CD14-positive monocyte (primary cell): ENCODE measurements at places on chromosomes 12 and 14.

DNA sequence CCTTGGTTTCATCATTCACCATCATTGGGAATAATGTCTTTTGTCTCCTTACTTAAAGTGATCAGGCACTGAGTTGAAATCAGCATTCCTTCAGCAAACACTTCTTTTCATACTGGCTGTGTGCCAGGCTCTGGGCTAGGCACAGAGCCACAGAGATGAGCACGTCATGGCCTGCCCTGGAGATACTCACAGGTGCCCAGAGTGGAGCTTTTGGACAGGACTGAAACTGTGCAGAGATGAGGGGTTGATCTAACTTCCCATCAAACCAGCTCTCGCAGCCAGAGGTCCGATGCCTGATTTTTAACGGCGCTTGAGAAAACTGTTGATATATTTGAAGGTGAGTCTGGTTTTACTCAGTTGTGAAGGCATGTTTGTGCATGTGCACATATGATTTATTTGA lies 43.1 kb downstream of the CACNA1C start:
- H3K4me1 ChIP-seq: peaks cover 10% of the 10 kb centered on the region
- H3K4me3 ChIP-seq: no peak overlapping the region
- no peaks in the 10 kb centered on the region for H3K36me3 ChIP-seq
- H3K27ac ChIP-seq: no peak overlapping the region
- DNase-seq: no peak

DNA sequence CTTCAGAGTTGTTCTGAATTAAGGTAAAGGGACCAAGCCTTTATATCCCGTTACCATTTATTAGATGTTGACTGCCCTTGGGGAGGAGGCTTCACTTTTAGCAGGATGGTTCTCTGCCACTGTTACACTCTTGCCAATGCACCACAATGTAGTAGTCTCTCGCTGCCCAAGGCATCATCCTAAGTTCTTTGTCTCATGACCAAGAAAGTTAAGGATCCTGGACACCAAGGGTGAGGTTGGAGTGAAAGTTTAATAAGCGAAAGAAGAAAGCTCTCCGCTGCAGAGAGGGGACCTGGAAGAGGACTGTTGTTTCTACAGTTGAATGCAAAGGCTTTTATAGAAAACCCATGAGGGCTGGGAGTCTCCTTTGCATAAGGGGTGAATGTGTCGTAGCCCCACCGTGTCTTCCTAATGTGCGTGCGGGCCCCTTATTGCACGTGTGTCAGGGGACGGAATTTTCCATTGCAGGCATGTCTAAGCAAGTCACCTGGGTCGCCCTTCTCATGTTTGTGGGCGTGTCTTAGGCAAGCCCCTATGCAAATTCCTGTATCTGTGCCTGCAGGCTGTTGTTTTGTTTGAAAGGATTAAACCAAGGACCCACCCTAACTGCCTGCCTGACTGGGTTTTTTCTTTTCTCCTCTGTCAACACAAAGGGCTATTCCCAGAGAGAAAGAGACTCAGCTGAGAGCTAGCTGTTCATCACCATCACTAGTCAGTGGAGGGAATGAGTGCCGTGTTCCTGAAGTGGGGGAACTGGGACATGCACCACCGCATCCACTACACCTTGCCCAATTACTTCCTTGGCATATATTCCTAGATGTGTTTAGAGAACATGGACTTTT lies 17.6 kb upstream of the RNASE1 start:
- H3K4me3 ChIP-seq: no peak overlapping the region
- H3K36me3 ChIP-seq: no peaks in the 10 kb centered on the region
- DNase-seq: no peak
- H3K27me3 ChIP-seq: no peaks in the 10 kb centered on the region

DNA sequence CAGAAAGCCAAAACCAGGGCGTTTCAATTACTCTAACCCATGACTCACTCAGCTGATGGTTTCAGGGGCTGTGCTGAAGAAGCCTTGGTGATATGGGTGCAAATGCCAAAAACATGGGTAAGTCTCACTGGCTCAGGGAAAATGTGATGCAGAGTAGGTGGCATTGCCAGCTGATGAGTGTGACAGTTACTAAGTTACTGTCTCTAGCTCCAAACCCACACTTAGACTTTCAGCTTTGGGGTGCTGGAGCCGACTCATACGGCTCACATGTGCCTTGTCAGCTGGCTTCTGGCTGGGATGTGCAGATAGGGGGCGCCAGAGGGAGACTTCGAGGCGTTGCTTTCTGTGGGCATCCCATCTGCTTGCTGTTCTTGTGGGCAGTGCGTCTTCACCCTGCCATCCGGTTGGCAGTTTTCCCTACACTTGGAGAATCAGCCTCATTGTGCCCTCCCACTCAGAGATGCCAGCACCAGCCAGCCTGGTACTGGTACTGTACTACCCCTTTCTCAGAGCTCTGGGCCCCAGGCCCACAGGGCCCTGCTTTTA lies 11.1 kb upstream of the KRT7 start:
- no peaks in the 10 kb centered on the region for H3K36me3 ChIP-seq
- peaks cover 5% of the 10 kb centered on the region for H3K27me3 ChIP-seq

- H3K4me1 ChIP-seq: no peaks in the 10 kb centered on the region
- H3K27me3 ChIP-seq: peaks cover 40% of the 10 kb centered on the region
- no peaks in the 10 kb centered on the region for H3K36me3 ChIP-seq
- H3K27ac ChIP-seq: no peak overlapping the region
- H3K4me3 ChIP-seq: no peak overlapping the region
These were observed 7.2 kb upstream of the LMO3 start for GRCh38 chr12:16613199-16613598.

DNA sequence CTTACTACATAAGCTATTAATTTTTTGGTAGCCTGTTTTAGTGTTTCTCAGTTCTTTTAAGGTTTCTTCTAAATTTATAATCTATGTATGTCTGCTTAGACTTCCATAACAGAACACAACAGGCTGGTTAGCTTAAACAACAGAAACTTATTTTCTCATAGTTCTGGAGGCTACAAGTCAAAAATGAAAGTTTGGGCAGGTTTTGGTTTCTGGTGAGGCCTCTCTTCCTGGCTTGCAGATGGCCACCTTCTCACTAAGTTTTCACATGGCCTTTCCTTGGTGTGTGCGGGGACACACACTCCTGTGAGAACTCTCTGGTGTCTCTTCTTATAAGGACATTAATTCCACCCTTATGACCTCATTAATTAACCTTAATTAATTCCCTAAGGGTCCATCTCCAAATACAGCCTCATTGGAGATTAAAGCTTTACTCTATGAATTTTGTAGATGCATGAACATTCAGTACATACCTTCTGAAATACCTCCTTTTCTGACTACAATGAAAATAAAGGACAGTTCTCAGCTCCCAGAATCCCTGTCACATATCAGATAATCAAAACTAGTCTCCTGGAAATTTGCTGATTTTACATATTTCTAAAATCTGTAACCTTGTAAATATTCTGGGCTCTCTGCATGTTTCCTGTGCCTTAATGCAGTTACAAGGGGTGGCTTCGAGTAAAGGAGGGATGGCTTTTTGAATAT lies 23.2 kb upstream of the BMAL2 start:
- no peak overlapping the region for H3K27ac ChIP-seq
- no peak overlapping the region for H3K4me3 ChIP-seq
- no peaks in the 10 kb centered on the region for H3K27me3 ChIP-seq
- peaks cover 88% of the 10 kb centered on the region for H3K36me3 ChIP-seq

DNA sequence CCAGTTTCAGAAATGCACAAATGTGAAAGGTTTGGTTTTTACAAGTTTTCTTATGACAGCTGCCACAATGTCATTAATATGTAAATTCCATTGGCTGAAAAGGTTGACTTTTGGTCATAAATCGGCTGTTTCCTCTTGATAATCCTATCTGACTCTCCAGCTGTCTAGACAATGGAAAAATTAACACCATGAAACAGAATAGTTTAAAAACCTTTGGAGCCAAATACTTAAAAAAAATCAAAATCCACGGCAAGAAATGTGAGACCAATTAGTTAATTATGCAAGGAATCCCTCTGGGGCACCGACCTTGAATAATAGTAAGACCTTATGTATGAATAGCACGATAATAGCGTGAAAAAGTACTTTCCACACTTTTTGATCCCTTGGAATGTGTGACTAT lies 138.0 kb downstream of the ZNF664 start:
- no peak overlapping the region for H3K27ac ChIP-seq
- H3K4me3 ChIP-seq: no peak overlapping the region
- no peaks in the 10 kb centered on the region for H3K36me3 ChIP-seq
- no peaks in the 10 kb centered on the region for H3K27me3 ChIP-seq

DNA sequence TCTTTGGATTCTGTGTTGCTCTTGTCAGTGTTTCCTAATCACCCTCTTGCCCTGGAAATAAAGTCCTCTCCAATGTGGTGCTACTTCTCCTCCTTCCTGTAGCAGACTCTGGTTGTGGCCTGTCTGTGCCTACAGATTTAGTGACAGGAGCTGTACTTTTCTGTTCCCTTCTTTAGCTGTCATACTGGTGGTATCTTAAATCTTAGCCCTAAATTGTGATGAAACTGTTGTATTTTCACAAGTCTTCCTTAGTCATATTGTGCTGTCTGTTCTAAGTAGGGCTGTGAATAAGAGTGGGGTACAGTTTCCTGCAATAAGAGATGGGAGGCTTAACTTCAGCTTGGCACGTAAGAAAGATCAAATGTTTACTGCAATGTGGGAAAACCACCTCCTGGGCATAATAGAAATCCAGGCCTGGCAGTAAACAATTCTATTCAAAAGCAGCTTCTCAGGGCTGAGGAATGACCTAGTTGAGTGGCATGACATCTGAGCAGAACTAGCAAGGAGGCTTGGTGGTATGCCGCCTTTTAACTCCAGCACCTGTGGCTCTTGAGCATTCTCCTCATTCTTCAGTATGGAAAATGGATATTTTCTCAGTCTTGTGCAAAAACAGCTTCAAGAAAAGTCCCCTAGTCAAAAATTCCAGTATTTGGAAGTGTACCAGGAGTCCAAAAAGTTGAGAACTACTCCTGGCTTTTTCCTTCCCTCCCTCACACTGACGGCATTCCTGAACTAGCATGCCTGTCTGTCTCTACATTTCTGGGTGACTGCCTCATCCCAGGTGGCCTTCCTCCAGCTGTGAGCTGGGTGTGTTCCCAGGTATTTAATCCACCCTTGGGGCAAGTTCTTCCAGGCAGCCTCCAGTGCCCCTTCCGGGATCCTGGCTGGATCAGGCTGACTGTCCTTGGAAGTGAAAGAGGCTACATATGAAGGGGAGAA lies 19.5 kb downstream of the ANO6 start:
- H3K4me1 ChIP-seq: peaks cover 15% of the 10 kb centered on the region
- DNase-seq: no peak
- no peak overlapping the region for H3K4me3 ChIP-seq
- no peak overlapping the region for H3K27ac ChIP-seq

- no peak overlapping the region for H3K27ac ChIP-seq
- no peak overlapping the region for H3K4me3 ChIP-seq
- H3K4me1 ChIP-seq: no peaks in the 10 kb centered on the region
- no peaks in the 10 kb centered on the region for H3K27me3 ChIP-seq
These were observed 162.1 kb upstream of the TMTC2 start for GRCh38 chr12:82524641-82525040.

GRCh38 chr12:95731519-95731958 lies 59.0 kb downstream of the NTN4 start:
- H3K4me3 ChIP-seq: no peak overlapping the region
- H3K27me3 ChIP-seq: no peaks in the 10 kb centered on the region
- H3K27ac ChIP-seq: no peak overlapping the region
- no peaks in the 10 kb centered on the region for H3K4me1 ChIP-seq
- no peaks in the 10 kb centered on the region for H3K36me3 ChIP-seq

DNA sequence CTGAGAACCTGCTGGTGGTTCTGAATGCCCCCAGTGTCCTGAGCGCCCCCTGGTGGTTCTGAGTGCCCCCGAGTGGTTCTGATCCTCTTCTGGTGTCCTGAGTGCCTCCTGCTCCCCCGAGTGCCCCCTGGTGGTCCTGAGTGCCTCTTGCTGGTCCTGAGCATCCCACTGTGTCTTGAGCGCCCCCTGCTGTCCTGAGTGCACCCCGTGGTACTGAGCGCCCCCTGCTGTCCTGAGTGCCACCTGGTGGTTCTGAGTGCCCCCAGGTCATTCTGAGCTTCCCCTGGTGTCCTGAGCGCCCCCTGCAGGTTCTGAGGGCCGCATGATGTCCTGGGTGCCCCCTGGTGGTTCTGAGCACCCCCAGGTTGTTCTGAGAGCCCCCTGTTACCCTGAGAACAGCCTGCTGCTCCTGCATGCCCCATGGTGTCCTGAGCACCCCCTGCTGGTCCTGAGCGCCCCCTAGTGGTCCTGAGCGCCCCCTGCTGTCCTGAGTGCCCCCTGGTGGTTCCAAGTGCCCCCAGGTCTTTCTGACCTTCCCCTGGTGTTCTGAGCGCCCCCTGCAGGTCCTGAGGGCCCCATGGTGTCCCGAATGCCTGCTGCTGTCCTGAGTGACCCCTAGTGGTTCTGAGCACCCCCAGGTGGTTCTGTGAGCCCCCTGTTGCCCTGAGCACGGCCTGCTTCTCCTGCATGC lies 1165.4 kb downstream of the TMEM121 start:
- H3K27ac ChIP-seq: no peak overlapping the region
- no peaks in the 10 kb centered on the region for H3K4me1 ChIP-seq
- H3K27me3 ChIP-seq: no peaks in the 10 kb centered on the region
- peak; percentile 34 for DNase-seq
- H3K36me3 ChIP-seq: no peaks in the 10 kb centered on the region
- H3K4me3 ChIP-seq: no peak overlapping the region
